Activated CD8-positive, alpha-beta T cell treated with anti-CD3 and anti-CD28 coated beads, Interleukin-2, amount 10 ng/mL, durations not matched to agents 7 days and 5 days (primary cell): ENCODE measurements at places on chromosomes 13 and 19. TPM values are rescaled to one million over a fixed set of nuclear protein-coding genes. Genes with fewer than 3 reads are reported as not detected.

Gene SMIM7
- total RNA-seq: 51.5 TPM

Gene ZNF415
- 1.4 TPM for total RNA-seq

Gene KLK15
- not detected for total RNA-seq

Gene CGB7
- not detected for total RNA-seq

Gene SIGLEC6
- total RNA-seq: not detected

Gene C5AR1
- 1.8 TPM for total RNA-seq

Gene ICAM5
- total RNA-seq: 0.29 TPM

Gene ZNF681
- total RNA-seq: 7.5 TPM

Gene ERFL
- total RNA-seq: 0.84 TPM

Gene CRB3
- total RNA-seq: not detected

Gene SIGLEC9
- total RNA-seq: 0.60 TPM

Gene FBXO27
- not detected for total RNA-seq

Gene RNF113B
- not detected for total RNA-seq

Gene LIM2
- not detected for total RNA-seq

Gene ZNF793
- total RNA-seq: 6.0 TPM

Gene EBPL
- total RNA-seq: 25.0 TPM

Gene CNN1
- total RNA-seq: not detected

Gene IRGC
- total RNA-seq: not detected

Gene ZIK1
- 12.4 TPM for total RNA-seq

Gene ONECUT3
- total RNA-seq: not detected

Gene ZNF625
- 5.2 TPM for total RNA-seq

Gene CACNA1A
- 0.60 TPM for total RNA-seq

Gene ZNF230
- total RNA-seq: 4.4 TPM

Gene CD79A
- total RNA-seq: 17.4 TPM

Gene CD33
- 4.0 TPM for total RNA-seq

Gene ZNF28
- 27.5 TPM for total RNA-seq

Gene CEACAM4
- total RNA-seq: not detected

Gene SMIM17
- not detected for total RNA-seq

Gene KHSRP
- total RNA-seq: 354 TPM

Gene HS6ST3
- not detected for total RNA-seq

Gene OR7G2
- not detected for total RNA-seq

Gene CEACAM16
- total RNA-seq: not detected

Gene CASP14
- total RNA-seq: not detected

Gene FCER2
- 0.29 TPM for total RNA-seq

Gene LGALS14
- total RNA-seq: not detected

Gene ZNF98
- not detected for total RNA-seq

Gene TMEM190
- total RNA-seq: not detected

Gene COMP
- not detected for total RNA-seq

Gene CYP4F8
- not detected for total RNA-seq

Gene EFNA2
- not detected for total RNA-seq

Gene SYT5
- total RNA-seq: 0.47 TPM

Gene STOML3
- not detected for total RNA-seq

Gene CKM
- not detected for total RNA-seq

Gene DAND5
- 0.34 TPM for total RNA-seq

Gene PRODH2
- not detected for total RNA-seq

Gene KIR3DL2
- total RNA-seq: 0.61 TPM

Gene TMEM150B
- not detected for total RNA-seq

Gene LILRA5
- total RNA-seq: not detected

Gene KLF2
- 100 TPM for total RNA-seq

Gene CYP4F2
- not detected for total RNA-seq

Gene ZNF575
- total RNA-seq: 3.7 TPM

Gene SERPINE3
- total RNA-seq: not detected

Gene PLPPR3
- not detected for total RNA-seq

Gene GPR180
- total RNA-seq: 7.7 TPM

Gene ACP7
- total RNA-seq: not detected

Gene ADGRE1
- 0.50 TPM for total RNA-seq

Gene MUC16
- under 0.01 TPM for total RNA-seq

Gene ZNF132
- total RNA-seq: 6.0 TPM

Gene ANKRD10
- 83.9 TPM for total RNA-seq
